ENCODE measurements at places on chromosomes 5 and 9.

DNA sequence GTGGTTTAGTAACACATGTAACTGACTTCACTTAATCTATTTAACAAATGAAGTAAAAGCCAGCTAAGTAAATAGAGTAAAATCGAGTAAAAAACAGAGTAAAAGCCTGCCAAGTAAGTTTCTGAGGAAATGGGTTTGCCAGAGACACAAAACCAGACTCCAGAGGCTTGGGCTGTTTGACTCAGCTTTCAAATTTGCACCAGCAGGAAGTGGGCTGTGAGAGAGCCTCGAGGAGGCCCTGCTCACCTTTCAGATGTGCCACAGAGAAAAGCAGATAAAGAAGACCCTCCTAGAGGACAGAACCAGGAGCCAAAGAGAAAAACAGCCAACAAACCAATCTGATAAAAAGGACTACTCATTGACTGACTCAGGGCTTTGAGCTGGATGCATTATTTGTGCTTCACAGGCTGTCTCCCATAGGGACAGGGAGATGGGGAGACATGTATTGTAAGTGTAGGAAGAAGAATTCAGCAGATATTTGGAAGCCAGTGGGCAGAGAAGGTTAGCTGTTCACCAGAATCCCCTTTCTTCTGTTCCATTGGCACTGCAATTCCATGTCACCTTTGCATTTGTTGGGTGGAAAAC, 14.4 kb upstream of the AMACR start:
- no peak for DNase-seq

DNA sequence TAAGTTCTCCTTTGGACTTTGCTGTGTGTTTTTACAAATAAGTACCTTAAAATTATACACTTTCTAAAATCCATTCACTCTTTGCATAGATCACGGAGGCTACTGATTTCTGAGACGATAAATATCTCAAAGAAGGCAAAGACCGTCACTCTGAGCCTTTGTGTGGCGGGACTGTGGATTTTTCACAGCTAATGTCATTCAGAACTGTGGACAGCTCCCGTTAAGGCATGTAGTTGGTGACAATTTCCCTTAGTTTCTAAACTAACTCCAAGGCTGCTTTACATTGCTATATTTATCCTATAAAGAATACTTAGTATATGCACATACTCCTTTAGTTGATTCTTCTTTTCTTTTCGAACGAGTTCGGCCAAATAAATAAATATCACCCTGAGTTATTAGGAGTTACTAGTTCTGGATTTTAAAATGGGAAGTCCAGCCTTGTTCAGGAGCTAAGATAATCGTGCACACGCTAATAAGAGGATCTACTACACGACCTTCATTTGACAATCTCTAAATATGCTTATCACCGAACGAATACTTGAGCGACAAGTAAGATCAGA, 1.8 kb downstream of the HCN1 start:
- DNase-seq = no peak

DNA sequence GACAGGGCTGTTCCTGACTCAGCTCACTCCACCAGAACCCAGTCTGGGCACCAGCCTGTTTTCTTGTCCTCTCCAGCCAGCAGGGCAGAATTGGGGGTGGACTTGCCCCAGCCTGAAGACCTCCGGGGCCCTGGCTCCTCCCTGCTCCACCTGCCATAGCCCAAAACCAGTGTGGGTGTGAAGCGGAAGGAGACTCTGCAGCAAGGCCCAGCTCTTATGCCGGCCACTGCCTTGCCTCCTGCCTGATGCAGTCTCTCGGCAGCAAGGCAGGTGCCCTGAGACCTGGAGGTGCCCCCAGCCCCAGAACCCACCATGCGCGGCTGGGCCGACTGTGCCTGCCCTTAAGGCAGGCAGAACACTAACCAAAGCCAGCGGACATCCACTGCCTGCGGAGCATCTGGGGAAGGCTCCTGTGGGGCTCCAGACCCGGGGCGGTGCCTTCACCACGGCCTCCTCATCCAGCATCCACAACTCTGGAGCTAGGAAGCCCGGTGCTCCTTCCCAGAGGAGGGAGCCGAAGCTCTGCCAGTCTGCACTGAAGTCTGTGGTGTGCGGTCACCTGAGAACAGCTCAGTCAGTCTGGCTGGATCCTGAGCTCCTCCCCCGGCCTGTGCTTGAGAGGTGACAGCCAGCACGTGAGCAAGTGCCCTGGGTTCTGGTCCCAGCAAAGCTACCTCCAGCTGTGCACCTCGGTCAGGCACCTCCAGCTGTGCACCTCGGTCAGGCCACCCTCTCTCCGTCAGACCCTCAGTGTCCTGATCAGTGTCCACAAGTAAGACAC, 116.7 kb downstream of the ADAMTS2 start:
- peak; percentile 35 for DNase-seq

DNA sequence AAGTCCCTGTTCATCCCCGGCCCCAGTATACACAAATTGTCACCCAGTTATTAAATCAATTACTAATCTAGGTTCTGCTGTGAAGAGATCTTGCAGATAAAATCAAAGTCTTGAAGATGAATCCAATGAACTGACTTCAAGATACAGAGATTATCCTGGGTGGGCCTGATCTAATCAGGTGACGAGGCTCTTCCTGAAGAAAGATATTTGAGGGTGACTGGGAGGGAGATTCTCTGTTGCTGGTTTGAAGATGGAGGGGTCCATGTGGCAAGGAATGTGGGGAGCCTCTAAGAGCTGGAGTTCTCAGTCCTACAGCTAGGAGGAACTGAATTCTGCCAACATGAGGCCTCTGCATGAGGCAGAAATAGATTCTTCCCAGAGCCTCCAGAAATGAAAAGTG, 36.1 kb upstream of the ICE1 start:
- no peak for DNase-seq

GRCh38 chr9:6833518-6834192, 75.9 kb downstream of the KDM4C start:
- DNase-seq = no peak

- DNase-seq = no peak
Measured at GRCh38 chr5:36089989-36090388, 23.3 kb upstream of the UGT3A2 start.

- DNase-seq = no peak
Measured at GRCh38 chr5:80540691-80541090, 29.4 kb downstream of the ANKRD34B start.

GRCh38 chr5:132295505-132296411, 1.6 kb downstream of the SLC22A4 start:
- DNase-seq = peak; percentile 39

- no peak for DNase-seq
Measured at GRCh38 chr9:107721705-107722245, 232.2 kb upstream of the KLF4 start.

DNA sequence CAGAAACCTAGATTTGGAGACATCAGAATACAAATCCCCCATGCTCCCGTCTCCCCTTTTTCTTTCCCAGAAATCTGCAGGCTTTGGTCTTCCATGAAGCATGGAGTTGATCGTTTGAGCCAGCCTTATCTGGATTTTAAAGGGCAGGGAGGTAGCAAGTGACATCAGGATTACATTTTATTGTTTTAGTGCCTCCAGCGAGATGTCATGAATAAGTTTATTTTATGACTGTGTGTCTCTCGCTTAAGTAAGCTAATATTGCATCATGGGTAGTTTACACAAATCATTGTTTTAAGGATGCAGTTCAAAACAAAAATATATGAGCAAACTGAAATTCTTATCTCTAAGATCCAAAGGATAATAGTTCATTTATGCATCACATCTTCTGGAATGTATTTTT, 50.7 kb upstream of the TNFSF8 start:
- DNase-seq = no peak

GRCh38 chr5:20445326-20445860, 457.4 kb upstream of the CDH18 start:
- no peak for DNase-seq

DNA sequence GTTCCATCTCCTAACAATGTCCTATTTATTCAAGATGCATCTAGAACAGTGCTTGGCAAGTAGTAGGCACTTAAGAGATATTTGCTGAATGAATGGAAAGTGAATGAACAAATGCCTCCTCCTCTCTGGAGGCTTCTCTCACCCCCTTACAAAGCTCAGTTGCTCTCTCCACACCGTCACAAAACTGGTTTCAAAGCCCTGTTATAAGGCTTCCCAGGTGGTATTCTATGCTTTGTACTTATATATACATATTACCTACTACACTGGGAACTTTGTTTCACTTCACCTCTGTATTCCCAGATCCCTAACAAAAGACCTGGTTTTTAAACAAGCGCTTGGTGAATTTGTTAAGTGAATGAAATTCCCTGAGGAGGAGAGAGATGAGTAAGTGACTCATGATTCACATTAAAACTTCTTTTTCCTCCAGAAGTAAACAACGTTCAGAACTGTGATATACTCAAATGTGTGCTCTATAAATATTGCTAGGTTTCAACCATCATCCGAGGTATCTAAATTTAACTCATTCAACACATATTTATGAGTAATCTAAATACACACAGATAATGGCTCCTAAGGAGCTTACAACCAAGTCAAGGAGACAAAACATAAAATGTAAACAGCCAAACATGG, 36.0 kb downstream of the DENND1A start:
- DNase-seq = no peak

DNA sequence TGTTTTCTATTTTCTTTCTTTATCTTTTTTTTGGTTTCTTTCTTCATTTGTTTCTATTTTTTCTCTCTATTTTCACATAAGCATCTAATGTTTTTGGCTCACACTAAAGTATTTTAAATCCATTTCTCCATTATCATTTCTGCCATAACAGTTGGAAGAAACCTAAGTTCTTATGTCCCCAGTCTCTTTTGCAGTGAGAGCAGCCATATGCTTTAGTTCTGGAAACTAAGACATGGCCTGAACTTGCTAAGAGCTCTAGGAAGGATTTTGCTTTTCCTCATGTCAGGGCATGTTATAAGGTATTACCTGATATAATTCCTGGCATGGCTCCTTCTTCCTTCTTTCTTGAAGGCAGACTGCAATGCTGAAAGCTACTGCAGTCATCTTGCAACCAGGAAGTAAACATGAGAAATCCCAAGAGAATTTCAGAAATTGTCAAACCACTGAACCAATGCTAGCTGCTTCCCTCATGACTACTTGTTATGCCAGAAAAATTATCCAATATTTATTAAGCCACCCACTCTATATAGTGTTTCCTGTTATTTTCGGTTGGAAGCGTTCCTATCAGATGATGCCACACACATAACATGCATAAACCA, 171.1 kb downstream of the TAF11L14 start:
- no peak for DNase-seq

- no peak for DNase-seq
Measured at GRCh38 chr5:142637871-142638270, 48.0 kb downstream of the FGF1 start.

- DNase-seq = no peak
Measured at GRCh38 chr5:139243425-139243970, 45.3 kb upstream of the SIL1 start.

- DNase-seq = no peak
Measured at GRCh38 chr5:157608972-157609565, 33.5 kb upstream of the ADAM19 start.

- DNase-seq = no peak
Measured at GRCh38 chr9:96152550-96152949, 149.4 kb downstream of the HSD17B3 start.

GRCh38 chr9:81387360-81388106, 301.8 kb downstream of the TLE1 start:
- DNase-seq = no peak

DNA sequence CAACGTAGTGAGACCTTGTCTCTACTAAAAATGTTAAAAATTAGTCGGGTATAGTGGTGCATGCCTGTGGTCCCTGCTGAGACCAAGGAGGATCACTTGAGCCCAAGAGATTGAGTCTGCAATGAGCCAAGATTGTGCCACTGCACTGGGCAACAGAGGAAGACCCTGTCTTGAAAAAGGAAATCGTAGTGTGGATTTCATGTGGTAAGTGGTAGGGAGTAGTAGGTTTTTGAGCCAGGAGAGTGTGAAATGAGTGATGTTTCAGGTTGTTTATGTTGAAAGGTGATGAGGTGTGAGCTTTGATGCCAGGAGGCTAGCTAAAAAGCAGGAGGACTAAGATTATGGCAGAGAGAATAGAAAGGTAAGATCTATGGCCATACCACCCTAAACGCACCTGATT, 5.9 kb downstream of the MATR3 start:
- DNase-seq = no peak

DNA sequence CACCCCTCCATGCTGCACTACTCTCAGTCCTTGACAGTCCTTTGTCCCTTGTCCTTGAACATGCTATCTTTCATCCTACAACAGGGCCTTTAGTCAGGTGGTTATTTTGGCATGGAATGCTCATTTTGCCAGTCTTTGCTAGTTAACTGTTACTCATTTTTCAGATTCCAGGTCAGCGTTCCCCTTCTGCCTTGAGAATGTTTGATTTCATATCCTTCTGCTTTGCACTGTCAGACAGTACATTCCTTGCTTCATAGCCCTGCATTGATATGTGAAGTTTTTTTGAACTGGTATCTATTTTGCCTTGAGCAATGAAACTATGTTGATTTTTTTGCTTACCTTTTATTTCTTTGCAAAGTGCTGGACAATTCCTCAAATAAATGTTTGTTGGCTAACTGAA, 638.2 kb upstream of the SEMA6A start:
- no peak for DNase-seq

GRCh38 chr5:134462761-134463160, 51.1 kb upstream of the CDKN2AIPNL start:
- peak; percentile 27 for DNase-seq

GRCh38 chr9:78680196-78680595, 383.3 kb downstream of the PSAT1 start:
- no peak for DNase-seq

GRCh38 chr5:64637144-64637543, 53.2 kb upstream of the SHISAL2B start:
- DNase-seq = no peak

DNA sequence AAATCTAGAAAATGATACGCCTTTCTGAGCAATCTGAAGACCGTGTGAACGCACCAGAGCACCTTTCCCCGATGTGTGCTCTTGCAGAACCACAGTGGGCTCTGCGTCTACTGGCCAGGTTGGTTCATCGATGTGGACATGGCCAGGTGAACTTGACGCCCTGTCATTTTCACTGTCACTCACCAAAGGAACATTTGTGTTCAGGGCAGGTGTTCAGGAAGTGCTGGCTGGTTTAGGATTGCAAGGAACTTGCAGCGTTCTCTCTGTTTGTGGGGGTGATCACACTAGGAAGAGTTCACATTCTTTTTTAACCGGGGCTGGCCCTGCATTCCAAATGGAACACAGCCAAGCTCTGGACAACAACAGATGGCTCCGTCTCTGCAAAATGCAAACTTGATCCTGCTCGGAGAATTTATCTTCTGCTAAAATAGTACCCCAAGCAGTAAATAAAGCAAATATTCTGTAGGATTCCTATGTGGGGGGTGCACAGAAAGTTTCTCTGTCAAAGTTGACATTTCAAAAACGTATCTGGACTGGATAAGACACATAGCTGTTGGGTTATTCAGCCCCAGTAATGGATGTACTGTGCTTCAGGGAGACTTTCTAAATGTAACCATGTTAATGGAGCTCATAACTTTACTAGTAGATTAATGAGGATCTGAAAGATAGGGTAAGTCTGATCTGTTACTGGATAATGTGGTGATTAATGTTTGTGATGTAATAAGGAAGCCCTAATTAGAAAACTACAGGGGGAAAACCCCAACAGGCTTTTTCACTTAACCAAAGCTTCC, 45.7 kb upstream of the FANCC start:
- DNase-seq = no peak

- DNase-seq = no peak
Measured at GRCh38 chr9:95055334-95055850, 262.1 kb downstream of the FANCC start.

All from left lobe of liver (tissue), 2 donors.